ENCODE measurements at places on chromosomes 3 and 15.
A peak's percentile ranks its signal among the peaks of the same experiment; 100 is the strongest.

- DNase-seq = peak; percentile 48
Measured at GRCh38 chr3:36866368-36866767, 78.5 kb downstream of the TRANK1 start.

GRCh38 chr15:58065445-58066041, at the start of gene ALDH1A2:
Gene ALDH1A2, minus strand, starts transcription at chr15:58065711. Its CDS starts 61 bp downstream, at chr15:58065650.
- DNase-seq = peak; percentile 97

DNA sequence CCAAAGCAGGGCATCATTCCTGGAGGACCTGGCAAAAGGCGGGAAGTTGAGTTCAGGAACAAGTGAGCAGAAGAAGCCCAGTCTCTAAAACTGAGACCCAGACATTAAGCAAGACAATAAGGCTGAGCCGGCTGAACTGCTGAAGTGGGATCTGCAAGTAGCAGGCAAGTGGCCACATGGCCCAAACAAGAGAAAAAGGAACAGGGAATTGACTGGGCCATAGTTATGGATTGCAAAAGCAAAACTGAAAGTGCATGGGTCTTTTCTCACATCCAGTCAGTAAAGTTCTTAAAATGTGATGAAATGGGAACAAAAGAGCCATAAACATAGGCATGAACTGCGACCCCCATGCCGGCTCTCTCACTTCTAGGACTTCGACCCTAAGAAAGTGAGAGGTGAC, 101.2 kb downstream of the SCN11A start:
- no peak for DNase-seq

DNA sequence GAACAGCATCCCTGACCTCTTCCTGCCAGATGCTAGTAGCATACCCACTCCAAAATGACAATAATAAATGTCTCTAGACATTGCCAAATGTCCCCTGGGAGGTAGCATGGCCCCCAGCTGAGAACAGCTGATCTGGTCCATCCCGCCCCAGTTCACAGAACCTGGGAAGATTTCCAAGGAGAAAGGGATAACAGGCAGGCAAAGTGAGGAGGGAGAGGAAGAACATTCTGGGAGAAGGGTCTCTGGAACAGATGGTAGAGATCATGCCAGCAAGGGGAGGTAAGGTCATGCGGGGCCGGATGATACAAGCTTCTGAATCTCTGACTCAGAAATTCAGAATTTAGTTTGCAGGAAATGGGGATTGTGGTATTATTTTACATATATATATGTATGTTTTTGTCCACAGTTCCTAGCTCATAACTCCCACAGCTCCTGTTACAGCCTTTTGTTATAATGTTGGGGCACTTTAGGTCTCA, 192.7 kb downstream of the SUCLG2 start:
- no peak for DNase-seq

- no peak for DNase-seq
Measured at GRCh38 chr3:143506190-143506589, 342.1 kb downstream of the SLC9A9 start.

DNA sequence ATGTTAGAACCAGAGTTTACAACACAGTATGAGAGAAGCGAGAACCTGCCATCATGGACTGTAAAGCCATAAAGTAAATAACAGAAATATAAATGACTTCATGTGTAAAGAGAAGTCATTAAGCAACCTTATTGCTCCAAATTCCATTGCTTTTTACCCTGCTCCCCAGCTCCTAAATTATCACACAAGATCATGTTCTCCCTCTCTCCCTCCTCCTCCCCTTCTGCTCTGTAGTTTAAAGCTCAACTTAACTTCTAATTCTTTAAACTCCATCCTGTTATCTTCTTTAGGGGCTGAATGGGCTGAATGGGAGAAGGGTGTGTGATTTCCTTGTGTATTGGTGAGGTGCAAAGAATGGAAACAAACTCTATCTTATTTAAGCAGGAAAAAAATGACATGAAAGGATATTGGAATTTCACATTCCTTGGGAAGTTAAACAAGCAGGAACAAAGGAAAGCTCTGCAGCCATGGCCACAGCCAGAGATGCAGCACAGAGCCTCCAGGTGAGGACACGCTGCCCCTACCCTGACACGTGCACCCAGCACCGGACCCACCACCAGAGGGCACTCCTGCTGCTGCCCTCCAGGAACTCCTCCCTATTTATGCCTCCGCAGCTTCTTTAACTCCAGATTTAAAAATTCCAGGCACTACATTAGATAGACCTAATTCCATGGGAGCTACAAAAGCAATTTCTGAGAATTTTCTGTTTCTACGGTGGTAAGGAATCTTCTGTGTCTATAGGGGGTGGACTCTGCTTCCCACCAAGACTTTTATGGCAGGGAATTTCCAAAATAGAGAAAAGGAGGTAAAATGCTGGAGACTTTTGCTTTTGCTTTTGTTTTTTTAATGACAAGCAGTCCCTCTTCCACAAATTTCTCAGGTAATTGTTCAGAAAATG, 76.9 kb upstream of the ABI3BP start:
- no peak for DNase-seq
